ENCODE measurements at places on chromosomes 4 and X.

- no peak for DNase-seq
These were observed 170.9 kb downstream of the FRMPD4 start for GRCh38 chrX:12309040-12309743.

- DNase-seq, result no peak
These were observed 371.6 kb downstream of the INPP4B start for GRCh38 chr4:142474398-142475087.

- no peak for DNase-seq
These were observed 522.2 kb upstream of the NR3C2 start for GRCh38 chr4:148964456-148964855.

GRCh38 chr4:140092094-140092851 is 61.7 kb downstream of the MAML3 start:
- peak; percentile 81 for DNase-seq

- DNase-seq, result peak; percentile 40
These were observed 119.2 kb downstream of the DDX53 start for GRCh38 chrX:23118890-23119527.

- DNase-seq, result peak; percentile 48
These were observed at the start of gene CXCL1 for GRCh38 chr4:73869130-73870055. Gene CXCL1 (plus strand): TSS chr4:73869393. CDS start chr4:73869471, 78 bp downstream.

DNA sequence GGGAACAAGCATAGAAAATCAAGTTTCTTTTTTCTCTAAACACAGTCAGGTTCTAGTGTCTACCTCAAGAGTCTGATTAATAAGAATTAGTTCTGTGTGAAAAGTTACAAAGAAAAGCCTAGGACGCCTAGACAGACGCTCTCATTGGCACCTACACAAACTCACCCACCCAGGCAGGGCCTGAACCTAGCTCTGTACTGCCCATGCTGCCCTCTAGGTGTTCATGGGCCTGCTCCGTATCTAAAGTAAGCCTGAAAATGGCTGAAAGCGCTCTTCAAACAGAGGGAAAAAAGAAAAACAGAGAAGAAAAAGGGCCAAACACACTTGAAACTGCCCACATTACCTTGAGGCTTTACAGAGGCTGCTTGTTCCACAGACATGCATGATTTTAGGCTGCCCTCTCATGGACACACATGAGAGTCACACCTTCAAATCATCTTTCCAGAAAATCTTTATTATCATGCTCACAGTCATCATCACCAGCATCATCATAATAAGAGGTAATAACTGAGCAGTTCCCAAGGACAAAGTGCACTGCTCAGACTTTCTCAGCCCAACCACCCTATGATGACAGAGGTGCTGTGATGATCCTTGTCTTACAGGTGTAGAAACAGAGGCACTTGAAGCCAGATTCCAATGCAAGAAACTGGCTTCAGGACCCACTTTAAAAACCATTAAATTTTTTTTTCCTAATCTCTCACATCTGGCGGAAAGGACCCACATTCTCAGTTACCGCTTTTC is 49.6 kb downstream of the MAP7D2 start:
- DNase-seq, result no peak

GRCh38 chr4:108466936-108467902 is 153.2 kb upstream of the RPL34 start:
- DNase-seq, result no peak

GRCh38 chr4:19993242-19993641 is 258.5 kb upstream of the SLIT2 start:
- DNase-seq, result no peak

GRCh38 chr4:15891312-15891711 is 47.2 kb downstream of the FGFBP1 start:
- no peak for DNase-seq

DNA sequence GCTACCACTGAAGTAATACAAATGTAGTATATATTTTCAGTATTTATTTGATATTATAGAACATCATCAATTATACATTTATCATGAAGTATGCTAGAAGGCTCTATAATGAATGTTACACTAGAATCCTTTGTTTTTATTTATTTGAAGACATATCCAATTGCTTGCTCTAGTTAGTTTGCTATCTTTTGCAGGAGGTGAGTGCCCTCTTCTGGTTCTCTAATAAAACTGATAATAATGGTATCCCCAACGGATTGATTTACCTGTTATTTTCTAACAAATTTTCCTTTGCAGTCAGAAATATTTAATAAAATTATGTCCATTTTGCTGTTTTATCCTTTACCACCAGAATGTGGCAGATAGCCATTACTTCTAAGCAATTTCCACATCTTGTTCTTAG is 274.3 kb upstream of the TACR3 start:
- no peak for DNase-seq

GRCh38 chr4:20629186-20630106 is 70.8 kb upstream of the PACRGL start:
- no peak for DNase-seq

- no peak for DNase-seq
These were observed 90.4 kb downstream of the PHOX2B start for GRCh38 chr4:41658163-41658562.

DNA sequence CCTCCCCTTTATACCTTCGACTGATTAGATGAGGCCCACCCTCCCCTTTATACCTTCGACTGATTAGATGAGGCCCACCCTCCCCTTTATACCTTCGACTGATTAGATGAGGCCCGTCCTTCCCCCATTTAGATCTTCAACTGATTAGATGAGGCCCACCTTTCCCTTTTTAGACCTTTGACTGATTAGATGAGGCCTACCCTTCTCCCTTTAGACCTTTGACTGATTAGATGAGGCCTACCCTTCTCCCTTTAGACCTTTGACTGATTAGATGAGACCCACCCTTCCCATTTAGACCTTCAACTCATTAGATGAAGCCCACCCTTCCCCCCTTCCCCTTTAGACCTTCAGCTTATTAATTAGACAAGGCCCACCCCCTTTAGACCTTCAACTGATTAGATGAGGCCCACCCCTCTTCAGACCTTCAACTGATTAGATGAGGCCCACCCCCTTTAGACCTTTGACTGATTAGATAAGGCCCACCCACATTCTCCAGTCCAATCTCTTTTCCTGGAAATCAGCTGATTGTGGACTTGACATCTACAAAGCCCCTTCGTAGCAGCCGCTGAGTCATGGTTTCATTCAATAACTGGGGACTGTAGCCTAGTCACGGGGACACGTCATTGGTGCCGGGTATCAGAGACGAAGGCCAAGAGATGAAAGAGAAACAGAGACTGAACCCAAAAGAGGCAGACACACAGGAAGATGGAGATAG is 28.8 kb upstream of the IL3RA start:
- no peak for DNase-seq

DNA sequence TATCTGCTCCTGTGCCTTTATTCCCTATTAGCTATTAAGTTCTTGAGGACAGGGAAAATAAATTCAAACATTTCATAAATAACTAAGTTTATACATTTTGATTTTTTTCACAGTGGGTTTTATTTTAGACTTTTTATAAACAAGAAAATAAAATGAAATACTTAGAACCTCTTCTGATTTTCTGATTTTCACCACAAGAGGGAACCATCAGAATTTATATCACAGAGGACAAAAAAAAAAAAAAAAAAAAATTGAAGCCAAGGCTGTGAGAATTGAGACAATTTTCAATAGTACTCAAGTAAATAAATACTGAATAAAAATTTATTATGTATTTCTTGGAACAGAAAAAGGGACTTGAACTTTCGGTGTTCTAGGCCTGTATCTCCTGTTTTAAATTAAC is 288.1 kb downstream of the SH3BGRL start:
- no peak for DNase-seq

GRCh38 chrX:10016519-10017132 is 49.5 kb downstream of the CLDN34 start:
- no peak for DNase-seq

DNA sequence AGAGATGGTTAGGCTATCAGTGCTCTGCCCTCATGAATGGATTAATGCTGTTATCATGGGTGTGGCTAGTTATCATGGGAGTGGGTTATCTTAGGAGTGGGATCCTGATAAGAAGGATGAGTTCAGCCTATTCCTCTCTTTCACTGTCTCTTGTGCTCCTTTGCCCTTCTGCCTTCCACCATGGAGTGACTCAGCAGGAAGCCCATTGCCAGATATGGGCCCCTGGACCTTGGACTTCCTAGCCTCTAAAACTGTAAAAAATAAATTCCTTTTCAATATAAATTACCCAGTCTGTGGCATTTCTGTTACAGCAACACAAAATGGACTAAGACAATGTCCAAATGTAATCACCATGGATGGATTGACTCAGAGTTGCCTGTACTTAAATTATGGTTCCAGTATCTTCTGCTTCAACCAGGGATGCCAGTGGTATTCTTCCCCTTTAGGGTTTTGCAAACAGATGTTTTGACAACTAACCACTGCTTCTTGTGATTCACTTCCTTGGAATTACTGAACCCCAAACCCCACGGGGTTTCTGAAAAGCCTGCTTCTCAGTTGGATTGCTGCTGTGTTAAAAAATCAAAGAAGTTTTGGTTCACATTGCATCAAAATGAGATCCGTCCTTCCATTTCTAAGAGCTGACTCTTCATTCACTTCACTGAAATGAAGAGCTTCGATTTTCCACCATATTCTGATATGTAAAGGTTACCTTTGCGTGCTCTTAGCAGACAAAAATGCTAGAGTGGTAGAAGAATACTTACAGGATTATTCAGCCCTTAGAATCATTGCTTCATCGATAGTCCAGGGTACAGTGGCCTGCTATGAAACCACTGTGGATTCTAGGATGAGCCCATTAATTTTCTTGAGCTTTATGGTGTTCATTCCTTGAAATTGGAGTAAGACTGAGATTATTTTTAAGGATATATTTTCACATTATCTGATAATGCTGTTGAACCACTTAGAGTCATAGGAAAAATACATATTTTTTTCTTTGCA is 107.7 kb downstream of the FRMPD4 start:
- no peak for DNase-seq

- no peak for DNase-seq
These were observed 492.9 kb downstream of the SPRY1 start for GRCh38 chr4:123889507-123889906.

- no peak for DNase-seq
These were observed 288.5 kb downstream of the ASMT start for GRCh38 chrX:1903236-1903935.
